ENCODE measurements at places on chromosomes 4 and X.

GRCh38 chr4:184396570-184397515 is 77.5 kb downstream of the IRF2 start:
- DNase-seq = no peak

- DNase-seq = no peak
Observed at GRCh38 chr4:140930557-140930956, 174.4 kb upstream of the TBC1D9 start.

- no peak for DNase-seq
Observed at GRCh38 chr4:24605216-24605615, 20.9 kb upstream of the DHX15 start.

GRCh38 chrX:47571215-47571614 is 10.2 kb downstream of the ARAF start:
- no peak for DNase-seq

DNA sequence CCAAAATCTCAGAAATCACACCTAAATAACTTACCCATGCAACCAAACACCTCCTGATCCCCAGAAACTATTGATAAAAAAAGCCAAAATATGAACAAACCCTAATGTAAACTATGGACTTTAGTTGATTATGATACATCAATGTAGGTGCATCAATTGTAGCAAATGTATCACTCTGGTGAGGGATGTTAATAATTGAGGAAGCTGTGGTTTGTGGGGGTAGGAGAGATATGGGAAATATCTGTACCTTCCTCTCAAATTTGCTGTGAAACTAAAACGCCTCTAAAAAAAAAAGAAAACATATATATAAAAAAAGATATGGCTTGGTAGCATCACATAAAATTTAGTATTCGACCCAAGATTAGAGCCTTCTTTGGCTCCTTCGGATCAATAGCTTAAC is 144.3 kb upstream of the CPEB2 start:
- no peak for DNase-seq

- no peak for DNase-seq
Observed at GRCh38 chrX:81120258-81120935, 81.3 kb downstream of the HMGN5 start.

DNA sequence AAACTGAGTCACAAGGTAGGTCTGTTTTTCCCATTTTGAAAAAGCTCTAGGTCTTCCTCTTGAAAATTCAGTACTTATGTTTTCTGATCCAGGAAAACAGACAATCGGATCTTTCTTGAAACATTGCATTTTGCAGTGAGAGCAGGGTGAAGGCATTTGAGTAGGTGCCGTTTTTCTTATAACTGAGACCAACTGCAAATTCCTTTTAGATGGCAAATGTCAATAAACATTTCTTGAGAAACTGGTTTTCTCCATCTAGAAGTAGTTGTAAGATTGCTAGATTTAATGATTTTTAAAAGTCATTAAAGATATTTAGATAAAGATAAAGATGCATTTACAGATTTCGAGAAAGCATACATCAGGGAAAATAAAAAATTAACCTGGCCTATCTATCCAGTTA is 92.4 kb downstream of the PHOX2B start:
- no peak for DNase-seq

- DNase-seq = no peak
Observed at GRCh38 chr4:185383451-185383850, 12.3 kb downstream of the LRP2BP start.

DNA sequence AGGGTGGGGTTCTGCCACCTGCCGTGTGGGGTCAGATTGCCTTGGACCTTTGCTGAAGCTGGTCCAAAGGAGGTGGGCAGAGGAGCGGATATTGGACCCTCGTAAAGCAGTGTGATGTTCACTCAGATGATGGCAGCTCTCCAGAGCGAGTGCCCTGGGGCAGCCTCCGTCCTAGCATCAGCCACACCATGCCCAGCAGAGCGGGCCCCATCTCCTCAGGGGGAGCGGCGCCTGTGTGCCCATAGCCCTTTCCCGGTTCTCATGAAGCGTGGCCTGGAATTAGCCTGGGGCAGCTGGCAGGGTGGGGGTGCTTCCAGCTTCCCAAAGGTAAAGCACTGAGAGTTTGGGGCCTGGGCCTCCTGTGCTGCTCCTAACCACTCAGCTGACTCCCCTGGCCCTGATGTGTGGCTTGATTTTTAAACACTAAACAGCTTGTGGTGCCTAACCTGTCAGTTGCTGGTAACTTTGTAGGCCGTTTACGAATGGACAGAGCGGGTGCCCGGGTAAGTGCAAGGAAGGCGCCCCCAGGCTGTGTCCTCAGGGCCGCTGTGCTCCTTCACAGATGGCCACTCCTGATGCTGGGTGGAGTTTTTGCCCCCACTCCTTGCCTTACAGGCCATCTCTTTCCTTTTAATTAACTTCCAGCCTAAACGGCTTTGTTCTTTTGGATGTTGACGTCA is 36.0 kb downstream of the NOP14 start:
- DNase-seq = no peak

DNA sequence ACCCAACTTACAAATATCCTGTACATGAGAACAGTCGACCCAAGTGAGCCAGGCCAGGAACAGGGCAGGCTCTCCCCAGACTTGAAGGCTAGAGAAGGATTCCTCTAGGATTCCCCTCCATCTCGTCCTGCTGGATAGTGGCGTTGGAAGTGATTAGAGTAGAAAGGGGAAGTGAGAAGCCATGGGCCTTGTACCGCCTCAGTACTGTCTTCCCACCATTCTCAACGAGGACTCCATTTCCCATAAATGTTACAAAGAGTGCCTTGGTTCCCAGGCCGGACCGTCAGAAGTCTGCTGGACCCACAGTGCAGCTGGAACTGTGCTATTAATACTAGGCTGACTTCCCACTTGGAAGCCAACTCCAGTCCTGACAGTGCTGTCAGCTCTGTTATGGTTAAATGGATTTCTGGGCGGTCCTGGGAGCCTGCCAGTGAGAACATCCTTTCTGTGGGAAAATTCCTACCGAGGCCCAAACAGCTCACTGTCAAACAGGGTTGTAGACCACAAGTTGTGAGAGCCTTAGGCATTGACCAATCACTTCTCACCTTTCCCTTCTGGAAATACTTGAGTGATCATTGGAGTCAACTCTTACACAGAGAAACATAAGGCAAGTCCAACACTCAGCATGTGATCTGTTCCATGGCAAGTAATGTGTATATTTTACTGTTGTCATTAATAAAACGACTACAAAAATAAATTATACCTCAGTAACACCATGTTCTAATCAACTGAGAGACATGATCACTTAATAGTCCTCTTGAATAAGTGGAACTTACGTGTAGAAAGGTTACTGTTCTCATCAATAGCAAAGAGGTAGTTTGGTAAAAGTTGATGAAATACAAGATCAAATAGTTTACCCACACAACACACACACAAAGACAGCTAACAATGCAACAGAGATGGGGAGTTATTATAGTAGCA is 58.4 kb downstream of the AMELX start:
- DNase-seq = peak; percentile 74

- DNase-seq = peak; percentile 11
Observed at GRCh38 chr4:78174891-78175290, 117.8 kb downstream of the FRAS1 start.

DNA sequence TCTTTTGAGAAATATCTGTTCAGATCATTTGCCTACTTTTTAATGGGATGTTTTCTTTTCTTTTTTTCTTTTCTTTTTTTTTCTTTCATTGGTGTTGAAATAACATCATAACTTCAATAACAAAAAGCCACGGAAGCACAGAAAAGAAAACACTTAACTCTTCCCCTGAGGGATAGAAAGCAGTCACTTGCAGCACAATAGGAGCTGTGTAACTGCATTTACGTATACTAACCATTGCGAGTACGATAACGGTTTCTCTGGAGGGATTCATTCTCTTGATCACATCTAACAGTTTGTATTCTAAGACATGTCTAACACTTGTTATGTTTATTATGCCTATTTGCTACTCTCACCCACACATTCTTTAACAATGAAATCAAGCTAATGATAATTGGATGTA is 27.3 kb downstream of the C4orf46 start:
- no peak for DNase-seq

DNA sequence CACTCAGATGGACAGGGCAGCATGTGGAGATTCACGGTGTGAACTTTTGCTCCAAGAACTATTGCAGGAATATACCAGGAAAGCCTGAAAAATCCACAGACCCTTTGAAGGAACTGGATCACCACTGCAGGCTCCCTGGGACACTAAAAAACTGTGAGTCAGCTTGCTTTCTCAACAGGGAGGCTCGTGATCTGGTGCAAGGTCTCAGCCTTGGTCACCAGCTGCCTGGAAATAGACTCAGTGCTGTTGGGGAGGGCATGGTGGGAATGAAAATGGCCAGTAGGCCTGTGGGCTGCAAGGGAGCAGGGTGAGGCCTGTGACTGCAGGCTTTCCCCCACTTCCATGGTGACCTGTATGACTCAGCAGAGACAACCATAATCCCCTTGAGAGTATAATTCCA is 426.4 kb upstream of the RPS6KA3 start:
- DNase-seq = peak; percentile 21

GRCh38 chrX:137043736-137044135 is 9.9 kb upstream of the GPR101 start:
- DNase-seq = no peak

DNA sequence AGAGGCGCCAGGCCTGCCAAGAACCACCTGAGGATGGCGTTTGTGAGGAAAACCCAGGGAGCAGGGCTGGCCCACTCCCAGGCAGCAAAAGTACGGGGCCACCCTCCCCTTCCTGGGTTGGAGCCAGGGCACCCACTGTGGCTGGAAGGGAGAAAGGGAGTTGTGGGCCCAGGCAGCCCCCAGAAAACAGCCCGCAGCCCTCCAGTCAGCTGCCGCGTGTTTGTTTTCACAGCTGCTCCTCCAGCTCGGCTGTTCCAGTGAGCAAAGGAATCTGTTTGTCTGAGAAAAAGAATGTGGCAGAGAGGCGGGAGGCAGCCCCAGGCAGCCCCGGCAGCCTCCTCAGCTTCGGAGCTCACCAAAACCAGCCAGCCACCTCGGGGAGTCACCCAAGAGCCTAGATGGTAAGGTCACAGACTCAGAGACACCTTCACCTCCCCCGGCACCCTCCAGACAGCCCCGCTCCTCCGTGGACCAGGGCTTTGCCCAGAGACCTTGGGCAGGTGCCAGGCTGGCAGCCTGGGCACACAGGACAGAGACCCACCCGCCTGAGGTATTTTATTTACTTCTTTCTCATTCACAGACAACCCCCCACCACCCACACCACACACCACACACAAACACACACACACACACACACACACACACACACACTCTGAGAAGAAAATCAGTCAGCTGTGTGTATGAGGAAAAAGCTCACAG is 338.1 kb downstream of the BCOR start:
- peak; percentile 73 for DNase-seq

GRCh38 chr4:163603257-163603656 is 108.8 kb downstream of the TMA16 start:
- no peak for DNase-seq

Data from foreskin fibroblast (primary cell).